Head of caudate nucleus (tissue), 42 donors: ENCODE measurements at places on chromosomes 5 and 9.
A peak's percentile ranks its signal among the peaks of the same experiment; 100 is the strongest.

DNA sequence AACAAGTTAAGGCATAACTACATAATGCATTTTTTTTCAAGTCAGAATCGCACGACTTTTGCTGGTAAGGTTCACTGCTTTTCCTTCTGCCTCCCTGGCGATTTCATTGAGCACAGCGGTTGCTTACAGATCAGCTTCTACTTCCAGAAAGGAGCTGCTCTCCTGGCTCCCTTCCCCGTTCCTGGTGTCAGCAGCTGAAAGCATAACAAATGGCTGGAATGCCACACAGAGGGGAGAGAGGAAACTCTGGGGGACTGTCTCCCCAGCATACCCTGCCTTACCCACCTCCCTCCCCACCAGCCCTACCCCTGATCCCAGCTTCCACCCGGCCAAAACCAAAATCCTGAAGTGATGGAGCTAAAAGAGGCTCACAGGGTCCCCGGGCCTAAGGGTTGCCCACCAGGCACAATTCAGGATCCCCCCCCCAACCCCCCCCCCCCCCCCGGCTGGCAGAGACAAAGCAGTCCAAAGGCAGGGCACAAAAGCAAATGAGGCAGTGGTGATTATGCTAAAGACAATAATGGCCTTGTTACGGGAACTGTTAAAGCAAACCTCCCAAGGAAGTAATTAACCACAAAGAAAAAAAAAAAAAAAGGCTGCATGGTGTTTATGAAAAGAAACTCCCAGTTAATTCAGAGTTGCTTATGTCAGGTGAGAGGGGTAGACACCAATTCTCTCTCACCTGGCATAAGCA, 126.1 kb upstream of the WWC1 start:
- no peak for DNase-seq

GRCh38 chr5:111774525-111774924, 17.5 kb upstream of the NREP start:
- no peak for DNase-seq

DNA sequence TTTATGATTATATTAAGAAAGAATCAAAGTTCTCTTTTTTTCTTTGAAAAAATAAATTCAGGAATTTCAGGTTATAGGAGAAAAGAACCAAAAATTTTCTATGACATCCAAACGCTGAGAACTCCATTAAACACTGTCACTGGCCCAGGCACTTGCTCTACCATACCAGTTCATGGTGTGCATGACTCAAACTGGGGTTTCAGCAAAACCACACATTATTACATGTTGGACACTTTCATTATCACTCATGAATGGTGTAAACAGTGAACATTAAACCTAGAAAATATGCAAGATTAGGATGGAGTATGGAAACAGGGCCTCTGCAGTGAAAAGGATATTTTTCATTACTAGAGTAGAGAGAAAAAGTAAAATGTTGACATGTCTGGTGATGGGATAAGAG, 369.9 kb upstream of the FAM174A start:
- no peak for DNase-seq

GRCh38 chr5:167561796-167562195, 729.6 kb upstream of the WWC1 start:
- DNase-seq, result no peak

DNA sequence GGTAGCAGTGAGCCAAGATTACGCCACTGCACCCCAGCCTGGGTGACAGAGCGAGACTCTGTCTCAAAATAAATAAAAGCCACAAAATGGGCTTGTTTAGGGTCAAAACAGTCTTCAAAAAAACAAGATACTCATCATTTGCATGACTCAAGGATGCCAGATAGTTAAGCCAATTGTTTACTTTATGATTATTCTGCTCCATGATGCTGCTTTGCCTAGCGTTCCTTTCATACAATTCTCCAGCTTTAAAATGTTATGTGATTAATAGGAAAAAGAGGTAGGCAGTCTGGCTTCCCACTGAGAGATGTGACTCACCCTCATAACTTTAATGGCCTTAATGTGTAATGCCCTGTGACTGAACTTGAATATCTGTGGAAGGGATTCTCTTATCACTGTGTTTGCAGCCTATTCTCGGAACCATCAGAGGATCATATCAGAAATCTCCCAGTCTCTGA, 364.6 kb upstream of the TRPC7 start:
- DNase-seq, result no peak

GRCh38 chr5:62395210-62395950, 8.3 kb downstream of the DIMT1 start:
- DNase-seq, result no peak

DNA sequence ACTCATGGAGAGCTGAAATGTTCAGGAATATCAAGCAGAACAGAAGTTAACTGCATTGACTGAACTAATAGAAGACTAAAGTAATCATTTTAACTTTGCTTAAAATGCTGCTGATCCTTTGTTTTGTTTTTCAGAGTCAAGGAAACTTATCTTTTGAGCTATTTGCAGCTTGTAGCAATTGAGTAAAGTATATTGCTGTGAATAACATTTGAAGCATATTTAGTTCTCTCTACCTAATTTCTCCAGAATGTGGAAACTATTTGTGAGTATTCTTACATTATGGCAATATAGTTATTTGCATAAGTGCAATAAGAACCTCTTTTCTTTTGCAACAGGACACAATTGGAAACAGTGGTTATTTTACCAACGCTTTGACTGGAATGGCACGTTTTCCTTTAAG, 5.3 kb upstream of the SOX30 start:
- DNase-seq, result no peak

- no peak for DNase-seq
These were observed 14.1 kb downstream of the FEM1C start for GRCh38 chr5:115530426-115530825.

DNA sequence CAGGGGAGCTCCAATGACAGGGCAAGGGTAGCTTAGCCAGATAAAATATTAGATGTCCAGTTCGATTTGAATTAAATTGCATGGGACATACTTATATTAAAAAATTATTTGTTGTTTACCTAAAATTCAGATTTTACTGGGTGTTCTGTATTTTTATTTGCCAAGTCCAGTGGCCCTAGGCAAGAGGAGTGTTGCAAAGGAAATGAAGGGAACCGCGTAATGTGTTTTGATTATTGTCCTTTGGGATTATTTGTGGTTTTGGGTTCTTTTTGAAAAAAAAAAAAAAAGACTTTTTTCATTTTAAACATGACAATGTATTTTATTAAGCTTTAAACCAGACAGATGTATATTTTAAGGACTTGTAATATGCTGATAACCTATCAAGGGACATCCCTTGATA, 179.3 kb downstream of the C9orf152 start:
- DNase-seq, result no peak

GRCh38 chr5:115858396-115858795, 16.7 kb downstream of the AP3S1 start:
- no peak for DNase-seq

DNA sequence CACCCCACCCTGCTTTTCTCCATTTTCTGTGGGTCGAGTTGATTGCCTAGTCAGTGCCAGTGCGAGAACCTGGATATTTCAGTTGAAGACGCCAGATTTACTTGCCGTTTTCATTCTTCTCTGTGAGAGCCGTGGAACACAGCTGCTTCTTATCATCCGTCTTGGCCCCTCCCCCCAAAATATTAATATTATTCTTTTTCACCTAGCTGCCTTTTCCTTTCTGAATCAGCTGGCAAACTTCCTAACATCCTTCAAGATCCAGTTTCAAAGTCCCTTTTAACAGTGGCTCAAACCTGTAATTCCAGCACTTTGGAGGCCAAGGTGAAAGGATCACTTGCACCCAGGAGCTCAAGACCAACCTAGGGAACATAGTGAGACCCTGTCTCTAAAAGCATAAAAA, 117.1 kb upstream of the RASA1 start:
- no peak for DNase-seq

GRCh38 chr5:14280294-14280854, 137.2 kb downstream of the TRIO start:
- no peak for DNase-seq

- no peak for DNase-seq
These were observed 41.1 kb downstream of the PTPRD start for GRCh38 chr9:10571699-10572098.

DNA sequence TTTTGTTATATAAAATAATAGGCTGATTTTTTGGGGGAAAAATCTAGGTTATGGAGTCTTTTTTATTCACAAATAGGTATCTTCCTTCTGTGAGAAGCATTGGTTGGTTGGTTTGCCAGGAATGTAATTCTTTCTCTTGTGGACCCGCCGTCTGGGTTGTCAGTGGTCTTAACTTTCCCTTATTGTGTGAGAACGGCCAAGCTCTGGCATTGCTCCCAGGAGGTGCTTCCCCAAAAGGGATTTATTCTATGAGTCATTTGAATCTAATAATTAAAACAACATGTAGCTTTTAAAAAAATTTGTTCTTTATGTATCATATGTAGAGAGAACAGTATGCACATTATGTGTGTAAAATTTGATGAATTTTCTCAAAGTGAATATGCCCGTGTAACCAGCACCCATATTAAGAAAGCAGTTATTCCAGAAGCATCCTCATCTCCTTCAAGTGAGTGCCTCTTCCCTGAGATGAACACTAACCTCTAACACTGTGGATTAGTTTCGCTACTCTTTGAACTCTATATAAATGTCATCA, 114.4 kb downstream of the MAST4 start:
- no peak for DNase-seq

- peak; percentile 66 for DNase-seq
These were observed 20.5 kb upstream of the GLRX start for GRCh38 chr5:95842854-95843544.

DNA sequence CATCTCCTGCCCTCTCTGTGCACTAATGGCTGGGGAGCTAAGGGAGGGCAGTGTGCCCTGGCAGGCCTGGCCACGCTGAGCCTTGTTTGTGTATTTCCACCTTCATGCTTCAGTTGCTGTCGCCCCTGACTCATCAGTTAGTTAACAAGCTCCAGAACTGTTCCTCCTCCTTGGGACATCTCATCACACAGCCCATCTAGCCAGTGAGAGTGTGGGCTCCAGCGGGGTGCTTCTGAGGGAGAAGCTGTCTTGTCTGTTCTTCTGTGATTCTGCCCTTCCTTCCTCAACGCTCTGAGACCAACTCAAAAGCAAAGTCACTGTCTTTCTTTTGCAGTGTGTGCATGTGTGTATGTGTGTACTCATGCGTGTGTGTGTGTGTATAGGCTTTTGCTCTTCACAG, 58.3 kb upstream of the CPEB4 start:
- no peak for DNase-seq

GRCh38 chr9:79735023-79735779, 163.4 kb downstream of the TLE4 start:
- DNase-seq, result no peak

GRCh38 chr5:33968211-33969005, 16.1 kb downstream of the SLC45A2 start:
- DNase-seq, result no peak

- DNase-seq, result no peak
These were observed 31.8 kb downstream of the PTGES start for GRCh38 chr9:129720865-129721545.

DNA sequence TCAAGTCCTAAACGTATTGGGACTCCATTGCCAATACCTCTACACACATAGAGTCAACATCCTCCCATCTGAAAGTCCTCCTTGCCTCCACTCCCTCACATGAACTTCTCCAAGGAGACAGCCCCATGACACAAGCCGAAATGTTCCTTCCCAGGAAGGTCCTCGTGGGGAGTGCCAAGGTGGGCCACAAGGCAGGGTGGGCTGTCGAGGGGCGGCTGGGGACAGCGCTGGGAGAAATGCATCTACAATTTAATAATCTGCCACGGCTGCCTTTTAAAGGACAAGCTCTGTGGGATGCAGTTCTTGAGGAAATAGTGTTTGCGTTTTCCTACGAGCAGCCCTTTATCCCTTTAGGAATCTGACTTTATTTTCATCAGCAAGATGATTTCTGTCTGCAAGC, 138.7 kb downstream of the GABBR2 start:
- DNase-seq, result no peak

- no peak for DNase-seq
These were observed 222.6 kb downstream of the EBF1 start for GRCh38 chr5:158877124-158877581.

DNA sequence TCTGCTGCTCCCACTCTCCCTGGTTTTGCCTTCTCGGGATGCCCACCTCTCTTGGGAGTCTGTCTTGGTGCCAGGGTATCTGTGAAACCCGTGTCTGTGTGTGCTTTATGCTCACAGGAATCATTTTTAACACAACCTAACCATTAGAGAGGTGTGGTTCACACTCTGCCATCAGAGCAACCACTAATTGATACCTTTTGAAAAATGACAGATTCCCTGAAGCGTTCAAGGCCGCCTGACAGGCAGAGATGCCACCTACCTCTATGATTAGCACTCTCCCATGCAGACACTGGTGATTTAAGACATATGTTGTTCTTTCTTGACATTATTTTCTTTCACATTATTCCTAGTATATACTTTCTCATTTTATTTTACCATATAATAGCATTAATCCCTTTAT, 207.3 kb upstream of the SGCD start:
- DNase-seq, result no peak

DNA sequence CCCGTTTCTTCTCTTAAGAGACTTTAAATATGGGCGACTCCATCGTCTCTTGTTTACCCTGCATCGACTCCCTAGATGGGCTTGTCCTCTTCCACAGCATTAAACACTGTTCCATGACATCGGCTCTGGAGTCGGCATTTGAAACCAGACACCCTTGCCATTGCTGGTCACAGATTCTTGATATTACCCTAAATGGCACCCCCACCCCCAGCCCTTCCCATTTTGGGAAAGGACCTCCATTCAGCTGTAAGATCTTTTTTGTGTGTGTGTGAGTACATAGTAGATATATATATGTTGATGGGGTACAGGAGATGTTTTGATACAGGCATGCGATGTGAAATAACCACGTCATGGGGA, 51.1 kb upstream of the SH3PXD2B start:
- DNase-seq, result no peak

DNA sequence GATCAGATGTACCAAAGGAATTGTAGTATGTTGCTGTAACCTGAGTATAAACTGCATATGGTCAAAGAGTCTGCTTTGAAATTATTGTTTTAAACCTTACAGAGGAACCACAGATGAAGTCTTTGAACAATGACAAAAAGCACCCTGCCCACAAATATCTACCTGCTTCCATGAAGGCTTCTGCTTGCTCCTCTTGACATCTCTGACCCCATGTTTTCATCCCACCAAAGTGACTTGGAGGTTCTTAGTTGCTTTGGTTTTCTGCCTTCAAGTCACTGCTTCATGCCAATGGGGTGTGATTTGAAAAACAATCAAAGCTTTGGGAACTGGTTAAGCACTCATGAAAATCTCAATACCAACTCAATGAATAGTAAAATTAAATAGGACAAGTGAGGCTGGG, 194.6 kb upstream of the ACTBL2 start:
- DNase-seq, result no peak

- DNase-seq, result no peak
These were observed 108.7 kb downstream of the ZDHHC21 start for GRCh38 chr9:14584571-14584970.

DNA sequence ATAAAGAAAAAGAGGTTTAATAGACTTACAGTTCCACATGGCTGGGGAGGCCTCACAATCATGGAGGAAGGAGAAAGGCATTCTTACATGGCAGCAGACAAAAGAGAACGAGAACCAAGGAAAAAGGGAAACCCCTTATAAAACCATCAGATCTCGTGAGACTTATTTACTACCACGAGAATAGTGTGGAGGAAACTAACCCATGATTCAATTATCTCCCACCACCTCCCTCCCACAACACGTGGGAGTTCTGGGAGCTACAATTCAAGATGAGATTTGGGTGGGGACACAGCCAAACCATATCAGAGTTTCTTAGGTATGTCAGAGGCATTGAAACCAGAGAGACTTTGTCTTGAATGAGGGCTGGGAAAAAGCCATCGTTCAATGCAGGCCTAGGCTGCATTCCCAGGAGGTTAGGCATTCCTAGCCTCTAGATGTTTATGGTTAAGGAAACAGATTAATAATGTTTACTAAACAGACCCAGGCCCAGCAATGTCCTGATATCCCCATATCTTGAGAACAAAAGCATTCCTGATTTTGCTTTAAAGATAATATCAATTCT, 7.5 kb upstream of the PAIP1 start:
- DNase-seq, result no peak
